ENCODE measurements at places on chromosomes 7 and 10.

GRCh38 chr10:26472492-26472778 lies 34.3 kb downstream of the APBB1IP start:
- no peak for DNase-seq

DNA sequence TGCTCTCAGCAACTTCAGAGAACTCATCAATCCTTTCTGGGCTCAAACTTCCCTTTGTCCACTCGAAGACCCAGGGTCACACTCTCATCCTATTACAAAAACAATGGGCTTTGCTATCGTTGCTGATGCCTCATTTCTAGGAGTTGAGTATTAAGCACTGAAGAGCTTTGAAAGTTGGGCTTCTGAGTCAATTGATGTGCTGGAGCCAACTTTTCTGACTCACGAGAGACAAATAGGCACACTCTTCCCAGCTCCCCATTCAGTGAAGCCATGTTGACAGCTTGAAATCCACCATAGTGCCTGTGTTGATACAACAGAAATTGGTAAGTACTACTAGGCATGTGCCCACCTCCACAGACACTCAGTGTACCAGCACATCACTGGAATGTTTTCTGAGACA lies 97.5 kb upstream of the PRSS58 start:
- DNase-seq: no peak

GRCh38 chr10:4331150-4331549 lies 494.9 kb upstream of the AKR1E2 start:
- DNase-seq: no peak

GRCh38 chr7:8189625-8190024 lies 72.3 kb downstream of the ICA1 start:
- DNase-seq: peak; percentile 44

DNA sequence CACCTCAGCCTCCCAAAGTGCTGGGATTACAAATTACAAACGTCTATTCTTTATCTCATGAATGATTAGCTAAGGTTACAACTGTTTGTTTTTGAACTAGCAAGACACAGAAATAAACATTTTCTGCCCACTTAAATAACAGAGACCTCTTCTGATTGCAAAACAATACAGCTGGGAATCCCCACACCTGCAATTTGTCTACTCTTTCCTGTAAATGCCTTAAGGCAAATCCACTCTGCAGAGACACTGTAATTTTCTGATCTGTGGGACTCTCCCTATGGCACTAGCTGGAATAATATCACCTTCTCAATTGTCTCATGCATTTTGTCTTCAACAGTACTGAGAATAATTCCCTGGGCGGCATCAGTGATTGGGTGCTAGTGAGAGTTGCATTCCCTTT lies 149.3 kb upstream of the FAM3C start:
- DNase-seq: no peak

DNA sequence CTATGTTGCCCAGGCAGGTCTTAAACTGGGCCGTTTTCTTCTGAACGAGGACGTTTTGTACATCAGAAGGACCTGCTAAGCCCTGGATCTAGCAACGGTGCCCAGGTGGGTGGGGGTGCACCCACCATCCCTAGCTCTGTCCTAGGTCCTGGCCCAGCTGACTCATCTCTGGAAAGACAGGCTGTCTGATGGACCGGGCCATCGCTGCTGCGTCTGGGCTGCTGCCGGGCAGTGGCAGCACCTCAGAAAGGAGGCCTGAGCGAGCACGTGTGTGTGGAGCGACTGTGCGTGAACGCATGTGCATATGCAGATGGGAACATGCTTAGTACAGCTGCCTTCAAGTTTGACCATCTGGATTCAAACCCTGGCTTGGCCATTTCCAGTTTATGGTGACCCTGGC lies 7.3 kb upstream of the ELFN1 start:
- no peak for DNase-seq

- peak; percentile 60 for DNase-seq
These were observed 589 bp downstream of the ZNF488 start for GRCh38 chr10:47383261-47384147.

DNA sequence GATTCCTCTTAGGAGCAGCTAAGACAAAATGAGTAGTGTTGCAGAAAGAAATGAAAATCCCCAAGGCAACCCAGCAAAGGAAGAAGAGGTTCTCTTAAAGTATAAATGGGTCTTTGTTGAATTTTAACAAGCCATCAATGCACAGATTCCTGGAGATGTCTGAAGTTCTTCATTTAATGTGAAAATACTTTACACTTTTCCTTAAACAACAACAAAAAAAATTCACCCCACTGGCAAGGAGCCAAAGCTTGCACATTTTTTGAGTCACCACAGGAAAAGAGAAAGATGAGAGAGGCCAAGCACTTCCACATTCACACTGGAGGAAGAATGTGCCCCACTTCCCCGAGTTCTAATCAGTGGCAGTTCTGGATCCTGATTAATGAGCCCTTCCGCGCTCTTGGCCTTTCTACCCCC lies 286.4 kb upstream of the MEOX2 start:
- no peak for DNase-seq

- no peak for DNase-seq
These were observed 148.3 kb downstream of the NOC3L start for GRCh38 chr10:94214481-94214893.

GRCh38 chr10:31897506-31897905 lies 31.1 kb downstream of the ARHGAP12 start:
- DNase-seq: no peak

DNA sequence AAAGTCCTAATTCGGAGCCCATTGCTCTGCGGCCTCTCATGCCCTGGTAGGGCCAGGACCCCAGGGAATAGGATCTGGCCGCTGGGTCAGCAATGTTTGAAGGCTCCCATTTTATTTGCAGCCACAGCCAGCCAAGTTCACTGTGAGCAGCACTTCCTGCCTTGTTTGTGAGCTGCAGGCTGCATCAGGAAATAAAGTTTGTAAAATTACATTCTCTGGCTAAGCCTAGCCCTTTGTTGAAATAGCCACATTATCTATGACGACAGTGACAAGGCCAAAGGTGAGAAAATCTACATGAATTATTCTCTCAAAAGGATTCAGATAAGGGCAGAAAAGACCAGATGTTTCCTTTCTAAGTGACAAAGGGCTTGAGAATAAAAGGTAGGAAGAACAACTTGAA lies 23.7 kb upstream of the ITGB1 start:
- no peak for DNase-seq

GRCh38 chr10:131636841-131637724 lies 263.7 kb upstream of the PPP2R2D start:
- no peak for DNase-seq

DNA sequence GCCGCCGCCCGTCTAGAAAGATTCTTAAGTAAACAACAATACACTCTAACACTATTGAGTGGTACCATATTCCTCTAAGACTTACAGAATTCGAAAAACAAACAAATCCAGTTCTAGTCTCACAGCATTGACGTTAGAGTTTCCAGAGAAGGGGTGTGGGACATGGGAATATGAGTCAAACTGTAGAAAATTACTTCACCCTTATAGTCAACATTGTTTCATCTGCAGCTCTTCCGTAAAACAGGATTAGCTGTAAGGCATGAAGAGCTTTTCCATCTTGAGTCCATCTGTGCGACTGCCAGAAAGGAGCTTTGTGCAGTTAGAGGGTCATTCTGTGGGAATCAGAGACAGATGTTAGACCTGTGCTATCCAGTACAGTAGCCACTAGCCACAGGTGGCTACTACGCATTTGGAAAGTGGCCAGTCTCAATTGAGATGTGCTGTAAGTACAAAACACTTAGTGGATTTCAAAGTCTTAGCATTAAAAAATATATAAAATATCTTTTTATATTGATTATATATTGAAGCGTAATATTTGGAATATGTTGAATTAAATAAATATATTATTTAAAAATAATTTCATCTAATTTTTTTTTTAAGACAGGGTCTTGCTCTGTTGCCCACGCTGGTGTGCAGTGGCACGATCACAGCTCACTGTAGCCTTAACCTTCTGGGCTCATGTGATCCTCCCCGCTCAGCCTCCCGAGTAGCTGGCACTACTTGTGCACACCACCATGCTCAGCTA lies 79.8 kb upstream of the MPP7 start:
- DNase-seq: no peak

DNA sequence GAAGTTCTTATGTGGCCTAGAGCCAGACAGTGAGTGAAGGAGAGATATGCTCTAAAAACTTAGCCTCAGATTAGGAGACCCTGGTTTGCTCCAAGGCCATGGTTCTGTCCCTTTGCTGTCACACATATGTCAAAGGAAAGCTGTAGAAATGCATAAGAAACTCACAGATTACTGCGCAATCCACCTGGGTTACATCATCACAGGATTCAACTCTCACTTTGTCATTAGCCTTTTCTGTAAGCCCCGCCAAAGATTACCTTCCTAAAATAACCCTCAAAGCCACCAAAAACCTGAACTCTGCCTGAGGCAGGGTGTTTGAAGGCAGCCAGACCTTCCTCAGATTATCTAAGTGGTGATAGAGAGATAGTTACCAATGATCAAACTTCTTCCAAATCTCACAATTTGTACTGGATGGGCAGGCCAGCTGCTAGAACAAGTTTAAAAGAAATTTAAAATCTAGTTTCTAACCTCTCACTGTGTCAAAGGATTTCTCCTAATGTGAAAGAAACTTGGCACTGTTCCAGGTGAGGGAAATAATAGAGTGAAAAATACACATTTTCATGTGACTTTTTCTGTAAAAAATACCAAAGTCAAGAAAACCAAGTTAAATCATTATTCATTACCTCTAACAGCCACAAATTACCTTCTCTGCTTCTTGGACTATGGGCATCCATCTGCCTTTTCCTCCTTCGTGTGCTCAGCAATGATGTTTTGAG lies 567.2 kb downstream of the SUGCT start:
- no peak for DNase-seq

DNA sequence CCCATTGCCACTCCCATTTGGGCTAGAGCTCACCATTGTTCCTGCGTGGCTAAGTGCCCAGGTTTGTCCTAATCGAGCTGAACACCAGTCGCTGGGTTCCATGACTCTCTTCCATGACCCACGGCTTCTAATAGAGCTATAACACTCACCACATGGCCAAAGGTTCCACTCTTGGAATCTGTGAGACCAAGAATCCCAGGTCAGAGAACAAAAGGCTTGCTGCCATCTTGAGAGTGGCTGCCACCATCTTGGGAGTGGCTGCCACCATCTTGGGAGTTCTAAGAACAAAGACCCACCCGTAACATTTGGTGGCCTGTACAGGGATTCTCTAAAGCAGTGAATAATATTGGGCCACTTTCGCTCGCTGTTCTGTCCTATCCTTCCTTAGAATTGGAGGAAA lies 37.0 kb downstream of the AKR1B15 start:
- DNase-seq: no peak

- DNase-seq: no peak
These were observed 67.8 kb downstream of the CPVL start for GRCh38 chr7:29078311-29079260.

- no peak for DNase-seq
These were observed 382.6 kb downstream of the LRMDA start for GRCh38 chr10:75814014-75814413.

DNA sequence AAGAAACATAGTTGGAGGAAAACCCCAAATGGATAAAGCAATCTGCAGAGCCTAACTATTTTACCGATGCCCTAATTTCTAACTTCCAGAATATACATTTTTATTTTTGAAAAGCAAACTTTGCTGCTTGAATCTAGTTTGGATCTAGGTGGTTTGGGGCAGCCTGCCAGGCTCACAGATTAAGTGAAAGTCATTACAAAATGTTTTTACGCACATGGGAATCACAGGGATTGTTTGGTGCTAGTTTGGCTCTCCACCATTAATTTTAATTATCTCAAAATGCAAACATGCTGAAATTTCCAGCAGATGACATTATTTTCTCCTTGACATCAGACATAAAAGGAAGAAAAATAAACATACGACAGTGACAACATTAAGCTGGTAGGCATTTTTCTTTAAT lies 166.7 kb upstream of the INHBA start:
- no peak for DNase-seq

DNA sequence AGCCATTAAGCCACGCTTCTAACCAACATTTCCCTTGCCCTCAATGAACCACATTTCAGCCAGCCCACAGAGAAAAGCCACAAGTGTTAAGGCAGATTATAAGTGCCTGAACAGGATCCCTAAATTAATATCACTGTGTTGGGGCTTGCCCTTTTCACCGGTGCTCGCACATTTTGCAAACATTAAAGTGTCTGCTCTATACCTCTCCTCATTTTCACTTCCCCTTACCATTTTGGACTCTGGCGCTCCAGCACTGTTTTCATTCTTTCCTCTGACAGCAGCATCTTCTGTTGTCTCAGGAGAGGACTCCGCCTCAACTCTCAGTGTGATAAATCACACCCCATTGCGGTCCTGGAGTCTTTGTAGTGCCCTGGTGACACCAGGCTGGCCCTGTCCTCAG lies 274.2 kb downstream of the BAMBI start:
- DNase-seq: no peak

DNA sequence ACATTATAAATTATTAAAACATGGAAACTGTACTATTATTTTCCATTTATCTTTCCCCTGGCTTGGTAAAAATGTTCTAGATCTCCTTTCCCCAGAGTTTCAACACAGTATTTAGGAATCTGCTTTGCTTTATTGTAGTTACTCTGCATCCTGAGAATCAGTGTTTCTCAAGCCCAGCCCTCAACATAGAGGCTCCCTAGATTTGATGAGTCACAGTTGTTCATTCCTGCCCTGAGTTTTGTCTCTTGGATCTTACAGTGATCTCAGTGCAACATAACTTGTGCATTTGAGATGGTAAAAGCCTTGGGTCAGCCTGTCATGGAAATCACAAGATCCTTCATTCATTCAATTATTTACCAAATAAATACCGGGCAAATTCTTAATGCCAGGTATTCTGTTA lies 63.0 kb downstream of the VAX1 start:
- DNase-seq: no peak

DNA sequence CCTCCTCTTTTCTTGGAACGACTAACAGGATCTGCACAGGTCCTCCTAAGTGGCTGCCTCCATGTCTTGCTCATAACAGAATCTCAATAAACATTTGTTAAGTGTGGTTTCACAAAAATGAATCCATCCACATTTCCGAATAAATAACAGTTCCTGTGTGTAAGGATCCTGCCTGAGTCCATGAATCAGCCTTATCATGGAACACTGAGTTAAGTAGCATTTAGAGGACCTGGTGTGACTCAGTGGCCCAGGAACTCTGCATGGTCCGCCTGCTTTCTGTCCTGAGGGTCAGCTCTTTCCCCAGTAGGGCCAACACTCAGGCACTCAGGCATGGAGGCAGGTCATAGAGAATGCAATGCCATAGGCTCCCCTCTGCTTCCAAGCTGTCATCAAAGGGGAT lies 15.8 kb upstream of the C10orf90 start:
- no peak for DNase-seq

DNA sequence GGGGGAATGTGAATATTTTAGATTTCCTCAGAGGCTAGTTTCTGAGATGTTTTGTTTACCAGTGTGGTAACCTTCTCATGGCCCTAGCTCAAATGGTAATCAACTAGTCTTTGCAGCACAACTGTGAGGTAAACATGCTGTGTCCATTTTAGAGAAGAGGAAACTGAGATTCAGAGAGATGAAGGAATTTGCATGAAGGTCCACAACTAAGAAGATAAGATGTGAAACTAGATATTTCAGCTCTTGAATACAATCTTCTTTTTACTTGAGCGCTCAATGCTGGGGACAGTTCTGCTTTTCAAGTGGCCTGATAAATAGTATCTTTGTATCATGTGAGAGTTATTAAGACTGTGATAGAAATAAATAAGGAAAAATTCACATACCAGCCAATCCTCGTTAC lies 245.4 kb downstream of the AUTS2 start:
- no peak for DNase-seq
